ENCODE measurements at places on chromosomes 5 and 9.

GRCh38 chr5:145203193-145203592, 631.9 kb downstream of the PRELID2 start:
- DNase-seq, result no peak

GRCh38 chr9:25678846-25679360, 659 bp upstream of the TUSC1 start:
- DNase-seq, result no peak

DNA sequence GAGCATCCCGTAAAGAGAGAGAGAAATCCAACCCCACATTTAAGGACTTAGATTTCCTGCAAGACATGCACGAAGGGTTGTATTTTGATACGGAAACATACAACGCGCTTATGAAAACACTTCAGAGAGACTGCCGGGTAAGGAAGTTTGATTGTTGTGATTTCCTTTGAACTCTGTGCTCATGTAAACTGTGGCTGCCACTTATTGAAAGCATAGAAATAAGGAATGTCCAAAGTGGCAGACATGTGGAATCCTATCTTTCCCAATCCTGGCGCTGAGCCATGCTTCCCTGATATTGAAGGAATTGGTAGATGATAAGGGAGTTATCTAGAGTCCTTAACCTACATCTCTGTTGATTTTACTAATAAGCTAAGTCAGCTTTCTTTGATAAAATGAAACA, 119.4 kb downstream of the PRKACG start:
- no peak for DNase-seq

- DNase-seq, result no peak
These were observed 298.9 kb upstream of the EDIL3 start for GRCh38 chr5:84683594-84683993.

GRCh38 chr5:169067751-169068173, 233.2 kb downstream of the SLIT3 start:
- DNase-seq, result no peak

DNA sequence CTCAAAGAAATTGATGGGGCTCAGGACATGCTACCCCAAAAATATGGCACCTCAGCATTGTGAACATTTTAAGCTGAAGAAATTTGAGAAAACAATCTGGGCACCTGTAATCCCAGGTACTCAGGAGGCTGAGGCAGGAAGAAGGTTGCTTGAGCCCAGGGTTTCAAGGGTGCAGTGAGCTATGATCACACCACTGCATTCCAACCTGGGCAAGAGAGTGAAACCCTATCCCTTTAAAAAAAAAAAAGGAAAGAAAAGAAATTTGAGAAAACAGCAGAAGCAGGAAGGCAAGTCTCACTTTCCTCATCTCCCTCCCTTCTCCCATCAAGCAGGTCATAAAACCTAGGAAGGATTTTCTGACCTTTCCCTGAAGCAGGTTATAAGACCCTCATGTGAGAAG, 23.6 kb downstream of the TPD52L3 start:
- no peak for DNase-seq

DNA sequence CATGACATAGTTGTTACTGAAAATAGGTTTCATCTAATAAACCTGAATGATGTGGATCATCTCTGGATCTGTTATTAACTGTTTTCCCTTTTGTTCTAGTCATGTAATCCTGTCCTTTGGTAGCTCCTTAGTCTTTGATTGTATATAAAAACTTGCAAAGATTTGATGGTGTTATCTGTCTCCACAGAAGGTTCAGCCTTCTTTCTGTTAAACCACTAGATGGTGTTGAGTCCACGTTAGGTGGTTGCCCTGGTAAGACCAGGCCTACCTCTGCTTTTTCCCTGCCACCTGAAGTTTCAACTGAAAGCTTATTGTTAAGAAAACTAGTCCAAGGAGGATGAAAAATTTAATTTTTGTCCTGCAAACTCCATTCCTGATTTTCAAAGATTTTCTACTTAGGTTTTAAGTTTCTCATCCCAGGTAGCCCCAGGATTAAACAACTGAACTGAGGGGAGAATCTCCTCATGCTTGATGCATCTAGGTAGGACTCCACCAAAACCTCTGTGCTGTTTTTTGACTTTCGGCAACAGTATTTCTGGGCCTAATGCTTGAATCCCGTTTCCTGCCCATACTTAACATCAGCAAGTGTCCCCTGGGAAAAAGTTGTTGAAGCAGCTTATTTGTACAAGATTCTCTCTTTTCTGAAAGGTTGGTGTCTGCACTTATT, 68.5 kb downstream of the RICTOR start:
- DNase-seq, result no peak

GRCh38 chr9:89750117-89750791, 145.4 kb downstream of the GADD45G start:
- DNase-seq, result no peak

DNA sequence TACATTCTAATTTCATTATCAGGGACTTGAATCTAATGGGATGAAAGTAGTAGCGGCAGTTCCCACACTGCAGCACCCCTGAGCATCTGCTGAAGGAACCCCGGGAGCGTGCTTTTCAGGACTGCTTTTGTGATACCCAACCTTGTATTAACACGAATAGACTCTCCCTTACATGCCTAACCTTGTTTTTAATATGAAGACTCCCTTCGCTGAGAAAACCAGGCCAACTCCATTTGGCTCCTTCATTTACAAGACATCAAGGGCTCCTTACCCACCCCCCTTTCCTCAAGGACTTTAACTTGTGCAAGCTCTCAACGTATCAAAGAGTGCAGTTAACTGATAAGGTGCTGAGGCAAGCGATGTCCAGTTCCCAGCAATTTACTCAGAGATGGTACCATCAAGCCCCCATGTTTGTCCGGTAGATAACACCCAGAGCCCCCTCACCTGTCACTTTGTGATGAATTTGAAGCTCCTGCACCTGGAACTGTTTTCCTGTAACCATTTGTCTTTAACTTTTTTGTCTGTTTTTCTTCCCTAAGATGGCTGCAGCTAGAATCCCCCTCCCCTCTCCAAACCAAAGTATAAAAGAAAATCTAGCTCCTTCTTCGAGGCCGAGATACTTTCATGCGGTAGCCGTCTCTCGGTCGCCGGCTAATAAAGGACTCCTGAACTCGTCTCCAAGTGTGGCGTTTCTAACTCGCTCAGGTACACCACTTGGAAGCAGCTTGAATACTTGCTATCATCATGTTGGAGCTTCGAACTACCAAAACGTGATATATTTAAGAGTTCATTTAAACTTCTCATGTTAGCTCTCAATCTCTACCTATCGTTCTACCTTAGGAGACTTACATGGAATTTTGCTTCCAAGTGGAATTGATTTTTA, 10.7 kb downstream of the HNRNPH1 start:
- DNase-seq, result no peak

DNA sequence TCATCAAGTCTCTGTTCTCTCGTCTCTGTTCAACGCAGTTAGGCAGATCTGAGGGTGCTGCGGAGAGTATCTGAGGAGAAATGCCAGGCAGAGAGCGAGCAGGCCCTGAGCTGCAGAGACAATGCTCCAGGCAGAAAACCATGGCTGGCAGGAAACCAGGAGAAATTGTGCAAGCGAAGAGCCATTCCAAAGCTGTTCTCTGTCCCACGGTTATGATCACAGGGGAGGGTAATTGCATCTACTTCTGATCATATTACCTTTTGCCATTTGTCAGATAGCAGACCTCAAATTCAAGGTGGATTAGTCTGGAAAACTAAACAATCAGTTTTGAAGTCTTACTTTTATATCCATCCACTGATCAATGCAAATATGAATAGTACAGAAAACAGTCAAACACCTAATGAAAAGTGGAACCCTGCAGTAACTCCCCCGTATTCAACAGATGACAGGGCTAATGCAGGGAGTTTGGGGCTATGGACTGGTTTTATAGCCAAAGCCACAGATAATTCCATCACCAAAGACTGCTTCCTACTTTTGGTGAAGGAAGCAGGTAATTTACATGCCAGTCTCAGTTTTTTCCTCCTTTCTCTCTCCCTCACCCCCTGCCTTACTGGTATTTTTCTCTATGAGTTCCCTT, 228.0 kb downstream of the DCP2 start:
- DNase-seq, result no peak

- DNase-seq, result no peak
These were observed 61.7 kb downstream of the PRRT1B start for GRCh38 chr9:131606896-131607567.

All from CMK (cell line).